ENCODE measurements at places on chromosomes 1 and 21.
A peak's percentile ranks its signal among the peaks of the same experiment; 100 is the strongest.

DNA sequence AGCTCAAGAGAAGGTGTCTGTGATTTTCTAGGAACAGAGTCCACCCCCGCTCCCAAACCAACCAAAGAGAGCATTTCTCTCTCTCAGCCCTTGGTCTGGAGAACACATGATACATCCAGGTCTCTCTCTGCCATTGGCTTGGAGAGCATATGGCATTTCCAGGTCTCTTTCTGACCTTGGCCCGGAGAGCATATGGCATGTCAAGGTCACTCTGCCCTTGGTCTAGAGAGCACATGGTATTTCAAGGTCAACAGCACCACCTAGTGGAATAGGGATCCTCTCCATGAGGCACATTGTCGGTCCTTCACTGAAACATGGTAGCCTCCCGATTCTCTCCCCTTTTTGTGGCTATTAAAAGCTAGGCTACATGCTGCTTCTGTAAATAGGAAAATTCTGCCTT lies 437.7 kb upstream of the OLFM3 start:
- peak; percentile 23 for DNase-seq

GRCh38 chr1:19967808-19968207 lies 11.6 kb downstream of the PLA2G2A start:
- no peak for DNase-seq

GRCh38 chr21:37095821-37096220 lies 22.8 kb downstream of the TTC3 start:
- DNase-seq: no peak

GRCh38 chr1:214310010-214310409 lies 29.1 kb downstream of the SMYD2 start:
- no peak for DNase-seq

- no peak for DNase-seq
Measured at GRCh38 chr21:43922949-43923348, 57.9 kb downstream of the AGPAT3 start.

DNA sequence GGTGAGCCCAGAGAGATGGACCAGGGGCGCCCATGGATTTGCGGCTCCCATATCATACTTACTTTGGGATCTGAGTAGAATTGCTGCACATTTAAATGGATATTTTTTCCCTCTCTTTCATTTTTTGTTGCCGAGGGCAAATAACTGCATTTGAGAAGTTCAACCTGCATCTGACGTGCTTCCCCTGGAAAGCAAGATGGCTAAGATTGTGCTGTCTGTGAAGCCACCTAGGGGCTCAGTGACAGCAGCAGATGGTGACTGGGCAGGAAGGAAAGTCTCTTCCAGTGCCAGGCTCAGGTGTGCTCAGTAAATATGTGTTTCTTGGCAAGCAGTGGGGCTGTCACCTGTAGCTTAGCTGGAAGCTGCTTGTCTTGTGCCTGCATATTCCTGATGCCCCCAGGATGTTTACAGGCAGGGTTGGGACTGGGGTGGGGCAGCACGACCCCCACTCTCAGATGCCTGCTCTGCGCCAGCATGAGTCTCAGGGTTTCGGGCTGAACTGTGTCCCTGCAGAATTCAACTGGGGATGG lies 59.8 kb upstream of the ETV3 start:
- DNase-seq: no peak

DNA sequence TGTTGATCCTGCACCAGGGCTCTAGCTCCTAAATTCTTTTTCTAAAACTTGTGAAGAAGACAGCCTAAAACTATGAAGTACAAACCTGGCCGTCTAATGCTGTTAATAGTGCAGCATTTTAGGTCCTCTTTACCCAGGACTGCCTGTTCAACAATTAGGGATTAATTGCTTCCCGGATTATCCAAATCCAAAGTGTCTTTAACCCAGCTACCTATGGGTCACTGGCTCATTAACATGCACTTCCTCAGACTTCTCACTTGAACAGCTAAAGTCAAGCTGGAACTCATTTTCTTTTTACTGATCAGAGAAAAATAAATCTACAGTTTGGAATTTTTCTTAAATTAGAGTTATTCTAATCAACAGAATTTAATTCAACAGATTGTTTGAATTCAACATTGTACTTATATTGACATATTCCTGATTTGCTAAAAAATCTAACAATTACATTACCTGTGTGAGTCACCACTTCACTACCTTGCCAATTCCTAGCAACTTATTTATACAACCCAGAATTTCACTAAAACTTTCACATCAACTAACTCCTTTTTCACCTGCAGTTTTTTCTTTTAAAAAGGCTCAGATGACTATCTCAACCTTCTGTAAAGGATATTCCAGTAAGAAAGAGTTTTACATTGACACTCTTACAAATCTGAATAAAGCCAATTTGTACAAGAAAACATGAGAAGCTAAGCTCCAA lies 3.3 kb downstream of the HNRNPU start:
- DNase-seq: no peak

GRCh38 chr1:234602334-234603220 lies 7.4 kb downstream of the IRF2BP2 start:
- peak; percentile 98 for DNase-seq

DNA sequence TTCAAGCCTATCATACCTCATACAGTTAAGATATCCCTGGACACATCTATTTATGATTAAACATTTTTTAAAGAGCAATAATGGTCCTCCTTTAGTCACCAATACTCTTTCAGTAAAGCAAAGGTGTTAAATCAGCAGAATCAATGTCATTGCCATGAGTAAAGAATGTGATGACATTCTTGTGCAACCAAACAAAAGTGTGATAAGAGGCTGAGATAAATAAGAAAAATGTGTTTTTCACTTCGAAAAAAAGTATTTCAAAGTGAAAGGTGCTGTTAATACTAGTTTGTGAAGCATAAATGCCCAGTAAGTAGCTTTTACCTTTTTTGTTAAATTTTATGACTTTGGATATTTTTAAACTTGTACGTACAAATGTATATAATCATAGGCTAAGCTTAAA lies 8.4 kb downstream of the SLC44A5 start:
- no peak for DNase-seq

DNA sequence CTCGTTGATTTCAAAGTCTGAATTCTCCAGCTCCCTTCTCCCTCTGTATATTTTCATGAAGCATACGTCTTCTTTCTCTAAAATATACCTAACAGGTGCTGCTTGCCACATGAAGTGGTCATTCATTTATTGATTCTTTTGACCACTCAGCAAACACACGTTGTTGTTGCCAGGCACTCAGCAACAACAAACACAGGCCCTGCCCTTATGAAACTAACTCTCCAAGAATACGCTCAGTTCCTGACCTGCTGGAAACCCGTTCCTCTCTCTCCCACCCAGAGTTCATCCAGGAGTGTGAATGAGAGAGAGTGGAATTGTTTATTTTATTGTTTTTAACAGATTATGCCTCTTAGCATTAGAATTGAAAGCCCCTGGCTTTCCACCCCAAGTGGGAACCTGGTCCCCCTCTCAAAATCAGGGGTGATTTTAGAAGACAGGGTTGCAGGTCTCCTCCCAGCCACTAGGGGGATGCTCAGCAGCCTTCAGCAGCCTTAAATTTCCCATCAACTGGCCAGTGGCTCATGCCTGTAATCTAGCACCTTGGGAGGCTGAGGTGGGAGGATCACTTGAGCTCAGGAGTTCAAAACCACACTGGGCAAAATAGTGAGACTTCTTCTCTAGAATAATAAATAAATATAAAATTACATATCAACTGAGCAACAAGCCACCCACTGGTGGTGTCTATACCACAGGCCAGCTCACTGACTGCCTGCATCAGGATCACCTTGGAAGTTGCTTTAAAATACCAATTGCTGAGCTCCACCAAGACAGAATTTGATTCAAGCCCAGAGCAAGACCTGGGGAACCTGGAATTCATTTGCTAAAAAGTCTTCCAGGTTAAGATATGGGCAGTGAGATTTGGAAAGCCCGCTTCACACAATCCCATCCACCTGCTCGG lies 181.0 kb upstream of the KLHDC7A start:
- DNase-seq: peak; percentile 16

- DNase-seq: no peak
Measured at GRCh38 chr1:213457186-213457585, 406.1 kb downstream of the RPS6KC1 start.

- DNase-seq: no peak
Measured at GRCh38 chr21:29708401-29708800, 231.4 kb downstream of the GRIK1 start.

DNA sequence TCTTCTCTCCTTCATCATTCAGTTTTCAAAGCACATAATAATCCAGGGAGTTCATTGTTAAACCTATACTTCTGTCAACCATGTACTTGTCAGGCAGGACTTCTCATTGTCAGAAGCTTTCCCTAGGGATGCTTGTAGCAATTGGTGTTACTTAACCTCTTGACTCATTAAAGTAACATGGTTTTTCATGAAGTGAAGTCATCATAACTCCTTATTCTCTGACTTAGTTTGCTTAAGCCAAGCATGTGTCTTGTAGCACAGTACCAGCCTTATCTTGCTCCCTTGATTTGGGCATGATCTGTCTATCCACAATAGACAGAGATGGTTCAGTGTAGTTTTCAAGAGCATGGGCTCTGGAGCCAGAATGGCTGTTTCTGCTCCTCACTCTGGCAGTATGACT lies 45.3 kb downstream of the LRIG2 start:
- no peak for DNase-seq

DNA sequence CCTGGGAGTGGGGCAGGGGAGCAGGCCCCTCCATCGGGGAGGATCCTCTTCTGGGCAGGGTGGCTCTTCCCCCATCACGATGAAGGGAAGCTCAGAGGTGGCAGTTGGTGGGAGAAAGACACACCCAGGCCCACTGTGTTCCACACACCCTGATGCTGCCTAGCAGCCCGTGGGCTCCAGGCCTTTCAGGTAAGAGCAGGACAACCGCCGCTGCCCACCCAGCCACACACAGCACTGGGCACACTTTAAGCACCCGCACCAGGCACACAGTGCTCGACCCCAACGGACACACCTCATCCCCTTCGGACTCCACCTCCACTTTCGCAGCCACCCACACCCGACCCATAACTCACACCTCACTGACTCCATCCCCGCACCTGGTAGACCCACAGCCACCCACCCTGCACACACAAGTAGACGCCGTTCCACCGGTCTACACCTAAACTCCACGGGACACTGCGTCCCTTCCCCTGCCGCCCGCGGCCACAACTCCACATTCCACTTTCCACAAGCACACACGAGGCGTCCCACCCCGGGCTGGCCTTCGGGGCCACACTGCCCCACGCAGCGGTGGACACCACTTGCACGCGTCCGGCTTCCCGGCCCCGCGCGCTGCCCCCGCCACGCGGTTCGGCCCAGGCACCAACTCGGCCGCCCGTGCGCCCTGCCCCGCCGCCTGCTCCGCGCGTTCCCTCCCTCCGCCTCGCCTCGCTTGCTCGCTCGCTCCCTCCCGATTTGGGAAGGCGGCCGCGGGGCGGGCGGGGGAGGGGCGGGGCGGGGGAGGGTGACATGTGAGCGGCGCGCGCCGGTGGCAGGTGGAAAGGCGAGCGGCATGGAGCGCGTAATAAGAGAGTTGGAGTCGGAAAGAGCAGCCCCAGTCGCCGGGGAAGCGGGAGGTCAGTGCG lies at the start of gene KCNQ4:
KCNQ4 (plus strand) TSS at position 787 of the 905 bp plus-strand sequence. CDS start 307 bp downstream, outside the sequence.
- no peak for DNase-seq
